Stimulated activated CD4-positive, alpha-beta T cell treated with anti-CD3 and anti-CD28 coated beads, Interleukin-1b, Interleukin-23, amount 100 ng/mL, for 1 hour (primary cell): ENCODE measurements at places on chromosomes 1 and 21.

DNA sequence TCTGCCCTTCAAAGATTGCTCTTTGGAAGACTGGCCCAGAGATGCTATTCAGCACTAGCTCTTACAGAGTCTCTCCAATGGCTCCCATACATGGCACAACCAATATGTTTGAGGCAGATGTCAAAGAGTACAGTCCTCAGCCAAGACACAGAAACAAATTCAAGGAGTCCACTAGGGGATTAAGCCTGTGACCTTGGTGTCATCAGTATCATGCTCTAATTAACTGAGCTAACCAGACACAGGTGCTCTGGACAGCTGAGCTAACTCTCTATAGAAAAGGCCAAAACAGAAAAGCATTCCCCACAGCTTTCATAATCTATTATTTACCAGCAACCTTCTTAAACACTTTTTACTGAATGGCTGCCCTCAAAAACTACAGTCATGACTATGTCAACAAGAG is 666.0 kb upstream of the PLXNA2 start:
- DNase-seq, result no peak

GRCh38 chr1:226948996-226949395 is 8.9 kb downstream of the COQ8A start:
- no peak for DNase-seq

DNA sequence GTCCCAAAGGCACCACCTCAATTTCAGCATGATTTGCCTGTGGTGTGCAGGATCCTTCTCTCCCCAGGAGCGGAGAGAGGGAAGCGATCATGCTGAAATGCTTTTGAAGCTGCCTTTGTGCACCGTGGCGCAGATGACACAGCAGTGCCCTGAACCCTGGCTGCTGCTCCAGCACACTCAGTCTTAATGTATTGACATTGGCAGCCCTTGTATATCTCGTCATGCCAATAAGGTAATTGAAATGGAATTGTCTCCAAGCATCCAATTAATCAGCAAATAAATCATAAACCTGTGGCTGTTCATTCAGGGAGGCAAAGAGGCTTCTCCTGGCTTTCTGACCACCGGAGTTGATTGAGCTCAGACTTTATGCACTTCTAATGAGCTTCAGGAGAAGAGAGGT is 139.8 kb downstream of the KAZN start:
- no peak for DNase-seq

GRCh38 chr1:60872426-60873054 is 209.8 kb upstream of the NFIA start:
- no peak for DNase-seq

- no peak for DNase-seq
Measured at GRCh38 chr21:35953597-35953996, 106.7 kb downstream of the SETD4 start.

- no peak for DNase-seq
Measured at GRCh38 chr21:38683222-38683621, 122.5 kb upstream of the ETS2 start.

DNA sequence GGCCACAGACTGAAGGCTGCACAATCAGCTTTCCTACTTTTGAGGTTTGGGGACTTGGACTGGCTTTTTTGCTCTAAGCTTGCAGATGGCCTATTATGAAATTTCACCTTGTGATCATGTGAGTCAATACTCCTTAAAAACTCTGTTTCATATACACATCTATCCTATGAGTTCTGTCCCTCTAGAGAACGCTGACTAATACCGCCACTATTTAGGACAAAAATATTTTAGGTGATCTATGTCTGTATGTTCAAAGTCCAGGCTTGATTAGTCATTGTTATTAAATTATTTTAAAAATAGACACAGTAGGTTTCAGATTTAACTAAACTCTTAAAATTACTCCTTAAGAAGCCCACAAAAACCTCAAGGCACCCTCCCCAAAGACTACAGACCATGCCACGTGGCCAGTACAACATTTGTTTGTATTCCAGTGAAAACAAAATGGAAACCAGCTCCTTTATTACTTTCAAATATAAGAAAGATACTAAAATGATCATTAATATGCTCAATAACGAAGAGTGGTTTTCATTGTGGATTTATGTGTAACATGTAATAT is 63.1 kb downstream of the TMPRSS15 start:
- no peak for DNase-seq

- DNase-seq, result no peak
Measured at GRCh38 chr1:85168884-85169283, 31.9 kb downstream of the SYDE2 start.

DNA sequence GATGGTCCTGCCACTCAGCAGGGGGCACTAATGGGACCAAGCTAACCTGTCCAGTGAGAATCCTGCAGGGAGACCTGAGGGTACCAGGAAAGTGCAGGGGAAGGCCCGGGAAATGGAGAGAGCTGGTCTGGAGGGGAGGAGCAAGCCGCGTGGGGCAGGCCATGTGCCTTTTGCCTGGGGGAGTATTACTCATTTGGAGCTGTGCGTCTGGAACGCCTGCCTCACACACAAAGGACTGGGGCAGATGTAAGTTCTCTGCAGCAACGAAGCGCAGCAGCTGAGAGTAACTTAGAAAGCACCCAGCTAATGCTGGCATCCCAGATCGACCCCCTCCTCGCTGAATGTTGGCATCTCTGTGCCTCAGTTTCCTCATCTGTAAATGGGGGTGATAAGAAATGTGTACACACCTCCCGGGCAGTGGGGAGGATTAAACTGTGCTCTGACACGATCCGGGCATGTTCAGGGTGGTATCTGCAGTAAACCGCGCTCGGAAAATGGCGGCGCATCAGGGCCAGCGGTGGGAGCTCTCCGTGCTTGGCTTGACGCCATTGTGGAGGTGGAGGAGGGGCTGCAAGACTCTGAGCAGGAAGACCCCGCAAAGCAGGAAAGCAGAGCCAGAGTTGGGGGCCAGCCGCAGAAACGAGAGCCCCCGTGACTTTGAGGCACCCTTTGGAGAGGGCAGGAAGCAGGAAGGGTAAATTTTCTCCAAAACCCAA is 212.5 kb downstream of the NPHP4 start:
- no peak for DNase-seq
